ENCODE measurements at places on chromosomes 1 and 21.

DNA sequence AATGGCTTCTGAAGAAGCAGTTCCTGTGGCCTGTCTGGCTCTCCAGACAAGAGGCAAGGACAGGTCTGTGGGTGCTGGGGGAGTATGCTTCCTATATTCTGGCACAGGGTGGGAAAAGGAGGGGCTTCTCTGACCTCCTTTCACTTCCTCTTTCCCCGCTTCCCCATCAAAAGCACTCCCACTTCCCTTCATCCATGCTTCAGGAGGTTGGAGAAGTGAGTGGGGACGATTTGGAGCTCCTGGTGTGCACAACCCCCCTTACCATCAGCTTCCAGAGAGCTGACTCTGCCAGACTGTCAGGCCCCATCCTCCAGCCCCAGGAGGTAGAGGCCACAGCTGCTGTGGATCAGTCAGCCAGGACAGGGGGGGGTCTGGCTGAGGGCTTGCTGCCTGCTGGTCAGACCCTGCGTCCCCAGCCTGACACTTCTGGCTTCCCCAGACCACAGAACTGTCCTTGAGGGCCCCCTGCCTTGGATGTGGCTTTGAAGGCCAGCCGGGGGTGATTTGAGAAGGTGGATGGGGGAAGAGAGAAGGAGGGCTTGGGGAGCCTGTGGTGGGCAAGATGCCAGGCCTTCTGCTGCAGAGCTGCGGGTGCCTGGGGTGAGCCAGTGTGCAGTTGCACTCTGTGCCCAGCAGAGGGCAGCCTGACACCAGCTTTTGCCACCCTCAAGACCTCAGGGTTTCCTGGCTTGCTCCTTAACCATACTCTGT is 21.5 kb upstream of the TMEM222 start:
- DNase-seq: peak; percentile 89

DNA sequence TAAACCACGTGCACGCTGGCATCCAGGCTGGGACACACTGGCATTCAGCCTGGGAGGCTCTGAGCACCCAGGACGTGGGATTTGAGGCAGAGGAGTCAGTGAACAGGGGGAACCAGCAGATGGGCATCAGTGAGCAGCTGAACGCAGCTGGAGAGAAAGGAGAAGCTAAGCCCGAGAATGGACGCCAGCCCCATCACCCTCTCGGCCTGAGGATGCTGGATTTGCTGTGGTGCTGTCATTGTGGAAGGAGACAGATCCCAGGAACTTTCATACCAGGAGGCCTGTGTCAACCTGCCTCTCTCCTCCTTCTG is 132.8 kb downstream of the PGBD5 start:
- no peak for DNase-seq

DNA sequence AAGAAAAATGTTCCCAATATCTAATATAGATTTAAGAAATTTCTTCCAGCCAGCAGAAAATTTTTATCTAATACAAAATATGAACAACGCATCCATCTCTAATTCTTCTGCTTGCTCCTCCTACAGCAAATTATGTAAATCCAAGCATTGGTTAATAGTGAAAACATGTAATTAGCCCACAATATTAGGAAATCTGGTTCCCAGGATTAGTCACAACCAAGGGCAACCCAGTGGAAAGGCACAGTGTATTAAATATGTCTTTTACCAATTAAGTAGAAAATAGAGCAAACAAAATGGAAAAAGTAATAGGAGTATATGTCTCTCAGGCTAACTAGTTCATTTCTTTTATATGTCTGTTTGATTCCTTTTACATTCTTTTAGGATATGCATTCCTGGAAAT is 59.4 kb upstream of the IFI44L start:
- DNase-seq: no peak

DNA sequence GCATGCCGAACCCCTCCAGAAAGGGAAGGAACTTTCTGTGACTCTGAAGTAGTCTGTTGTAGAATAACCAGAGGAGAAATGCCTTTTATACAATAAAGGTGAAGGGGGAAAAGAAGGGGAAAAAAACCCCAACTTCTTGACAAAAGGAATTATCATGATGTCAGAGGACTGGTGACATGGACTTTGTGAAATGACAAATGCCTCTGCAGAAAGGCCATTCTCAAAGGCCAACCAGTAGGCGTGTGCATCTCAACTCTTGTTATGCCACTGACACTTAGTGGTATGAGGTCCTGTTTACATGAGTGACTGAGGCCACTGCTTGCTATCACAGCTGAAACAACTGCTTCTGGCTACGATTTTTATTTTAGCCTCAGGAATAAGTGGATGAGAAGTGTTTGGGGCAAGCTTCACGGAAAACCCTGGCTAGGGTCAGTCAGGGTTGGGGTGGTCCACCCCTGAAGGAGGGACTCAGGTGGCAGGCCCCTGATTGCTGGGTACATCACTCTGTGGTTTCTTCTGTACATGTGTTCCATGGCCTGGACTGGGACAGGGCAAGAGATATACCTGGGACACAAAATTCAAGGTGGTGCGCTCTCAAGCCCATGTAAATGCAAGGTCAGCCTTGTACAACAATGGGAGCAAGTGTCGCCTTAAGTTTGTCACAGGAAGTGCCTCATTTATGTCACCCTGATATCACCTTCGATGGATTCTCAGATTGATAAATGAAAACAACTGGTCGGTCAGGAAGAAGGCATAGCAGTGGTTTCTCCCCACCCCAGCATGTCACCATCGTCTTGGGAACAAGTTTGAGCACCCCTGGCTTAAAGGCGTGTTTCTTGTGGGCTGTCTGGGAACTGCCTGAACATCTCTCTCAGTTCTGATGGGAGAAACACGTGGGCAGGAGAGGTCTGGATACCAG is 12.4 kb downstream of the RUNX1 start:
- DNase-seq: no peak

DNA sequence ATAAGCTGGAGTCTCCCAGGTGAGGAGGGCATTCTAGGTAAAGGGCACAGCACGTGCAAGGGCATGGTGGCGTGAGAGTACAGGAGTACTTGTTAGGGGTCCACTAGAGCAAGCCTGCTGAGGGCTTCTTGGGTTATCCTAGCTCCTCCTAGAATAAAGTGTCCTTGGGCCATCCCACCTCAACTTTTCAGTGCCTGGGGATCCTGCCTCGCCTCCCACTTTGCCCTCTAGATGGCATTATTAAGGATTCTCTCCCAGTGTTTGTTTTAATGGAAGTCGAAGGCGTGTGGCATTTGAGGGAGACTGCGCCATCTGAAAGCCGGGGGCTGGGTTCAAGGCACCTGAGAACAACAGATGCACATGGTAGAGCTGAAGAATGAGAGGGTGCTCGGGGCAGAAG is 74.5 kb upstream of the SELENON start:
- no peak for DNase-seq

DNA sequence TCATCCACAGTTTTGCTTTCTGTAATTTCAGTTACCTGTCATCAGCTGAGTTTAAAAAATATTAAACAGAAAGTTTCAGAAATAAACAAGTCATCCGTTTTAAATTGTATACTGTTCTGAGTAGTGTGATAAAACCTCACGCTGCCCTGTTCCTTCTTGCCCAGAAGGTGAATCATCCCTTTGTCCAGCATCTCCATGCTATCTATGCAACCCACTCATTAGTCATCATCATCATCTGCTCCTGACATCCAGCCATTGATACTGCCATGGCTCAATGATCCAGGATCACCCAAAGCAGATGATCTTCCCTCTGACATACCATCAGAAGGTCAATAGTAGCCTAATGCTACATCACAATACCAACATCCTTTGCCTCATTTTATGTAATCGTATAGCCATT is 198.3 kb downstream of the SLC44A5 start:
- no peak for DNase-seq

GRCh38 chr1:214632091-214632490 is 29.1 kb downstream of the CENPF start:
- no peak for DNase-seq

- DNase-seq: no peak
Measured at GRCh38 chr21:46060596-46061061, 37.3 kb upstream of the COL6A2 start.

DNA sequence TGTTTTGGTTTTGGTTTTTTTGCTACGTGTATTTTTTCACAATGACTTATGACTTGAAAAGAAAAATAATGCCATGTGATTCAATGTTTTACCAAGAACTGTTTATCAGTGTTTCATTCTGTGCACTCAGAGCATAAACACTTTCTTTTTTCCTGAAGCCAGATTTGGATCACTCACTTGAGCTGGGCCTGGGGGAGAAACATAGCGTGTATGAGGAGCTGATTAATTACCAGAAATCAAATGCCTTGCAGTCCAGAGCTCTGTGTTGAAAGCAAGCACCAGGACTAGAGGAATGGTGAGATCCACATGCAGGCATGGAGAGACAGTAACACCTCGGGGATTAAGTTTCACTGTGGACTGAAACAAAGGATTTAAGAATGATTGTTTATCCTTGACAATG is 642.1 kb upstream of the ADGRL2 start:
- peak; percentile 19 for DNase-seq

- DNase-seq: no peak
Measured at GRCh38 chr1:228010921-228011320, 4.1 kb downstream of the WNT3A start.

DNA sequence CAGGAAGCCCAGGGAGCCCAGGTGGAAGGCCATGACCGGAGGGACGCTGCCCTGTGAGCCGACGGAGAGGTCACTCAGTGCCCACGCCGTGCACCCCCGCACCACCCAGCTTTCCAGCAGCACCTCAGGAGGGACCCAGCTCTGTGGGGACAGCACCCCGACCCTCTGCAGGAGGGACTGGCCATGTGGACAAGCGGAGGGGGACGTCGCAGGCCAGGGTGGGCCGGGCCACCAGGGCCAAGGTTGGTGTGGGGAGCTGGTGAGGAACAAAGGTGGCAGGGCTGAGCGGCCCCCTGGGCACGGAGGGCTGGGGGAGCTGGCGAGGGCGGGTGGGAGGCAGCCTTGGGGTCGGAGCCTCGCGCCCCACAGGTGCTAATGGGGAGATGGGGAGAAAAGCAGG is 22.8 kb downstream of the NADK start:
- DNase-seq: no peak

DNA sequence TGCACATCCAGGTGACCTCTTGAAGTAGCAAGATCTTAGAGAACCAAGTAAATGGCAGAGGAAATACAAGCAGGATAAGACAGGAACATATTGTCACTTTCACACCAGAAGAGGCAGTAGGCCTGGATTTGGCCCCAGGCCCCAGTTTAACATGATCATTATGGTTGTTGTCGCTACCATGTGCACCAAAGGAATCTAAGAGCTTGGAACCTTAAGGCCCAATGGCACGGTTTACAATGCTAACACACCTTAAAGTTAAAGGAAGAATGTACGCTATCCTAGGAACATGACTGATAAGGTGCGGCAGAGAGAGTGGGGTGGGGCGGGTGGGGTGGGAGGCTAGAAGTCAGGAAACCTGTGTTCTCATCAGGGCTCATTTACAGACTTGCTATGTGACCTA is 147.5 kb downstream of the ROR1 start:
- DNase-seq: no peak

GRCh38 chr1:4586611-4587160 is 67.7 kb upstream of the AJAP1 start:
- DNase-seq: no peak

- no peak for DNase-seq
Measured at GRCh38 chr1:152386940-152387339, 27.1 kb downstream of the CRNN start.

- no peak for DNase-seq
Measured at GRCh38 chr1:15057834-15058233, 95.7 kb upstream of the TMEM51 start.

- DNase-seq: no peak
Measured at GRCh38 chr1:182368903-182369302, 22.7 kb downstream of the GLUL start.

- DNase-seq: no peak
Measured at GRCh38 chr1:84259989-84260388, 41.5 kb upstream of the SAMD13 start.

DNA sequence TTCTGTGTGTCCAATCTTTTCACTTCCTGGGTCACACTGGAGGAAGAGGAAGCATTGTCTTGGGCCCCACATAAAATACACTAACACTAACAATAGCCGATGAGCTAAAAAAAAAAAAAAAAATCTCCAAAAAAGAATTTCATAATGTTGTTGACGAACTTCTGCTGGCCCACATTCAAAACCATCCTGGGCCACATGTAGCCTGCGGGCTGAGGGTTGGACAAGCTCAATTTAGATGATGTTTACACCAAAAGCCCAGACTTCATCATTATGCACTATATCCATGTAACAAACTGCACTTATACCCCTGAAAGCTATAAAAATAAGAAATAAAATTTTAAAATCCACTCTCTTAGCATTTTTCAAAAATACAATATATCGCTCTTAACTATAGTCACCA is 187.8 kb upstream of the PTBP2 start:
- DNase-seq: no peak

DNA sequence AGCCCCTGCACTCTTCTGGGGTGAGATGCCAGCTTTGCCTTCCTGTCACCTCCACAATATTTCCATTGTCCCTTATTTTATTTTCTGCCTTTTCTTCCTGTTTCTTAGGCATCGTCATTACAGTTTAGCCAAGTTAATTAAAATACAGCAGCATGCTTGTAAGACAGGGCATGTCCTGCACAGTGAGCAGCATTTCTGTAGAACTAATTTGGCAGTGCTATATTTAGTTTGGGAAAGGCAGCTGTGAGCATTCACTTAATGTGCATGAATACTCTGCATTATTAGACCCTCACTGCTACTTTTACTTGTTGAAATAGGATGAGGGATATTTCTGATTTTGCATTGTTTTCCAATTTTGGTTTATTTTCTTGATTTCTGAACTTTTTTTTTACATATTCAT is 133.3 kb downstream of the KCNK2 start:
- no peak for DNase-seq

- no peak for DNase-seq
Measured at GRCh38 chr1:7427605-7428300, 343.3 kb upstream of the VAMP3 start.

- no peak for DNase-seq
Measured at GRCh38 chr1:26429721-26430120, 2.4 kb upstream of the DHDDS start.

- DNase-seq: no peak
Measured at GRCh38 chr1:246001837-246002230, 505.2 kb downstream of the SMYD3 start.

- peak; percentile 46 for DNase-seq
Measured at GRCh38 chr1:109466452-109467300, at the start of gene SYPL2. Gene SYPL2, plus strand, starts transcription at chr1:109466546. Its CDS starts 298 bp downstream, at chr1:109466844.

- DNase-seq: no peak
Measured at GRCh38 chr1:107225706-107226105, 84.9 kb downstream of the NTNG1 start.
